ENCODE measurements at places on chromosomes 4 and X.

GRCh38 chr4:181710143-181710542 lies 533.1 kb upstream of the TENM3 start:
- DNase-seq: no peak

- DNase-seq: no peak
These were observed 317.2 kb downstream of the CAMK2D start for GRCh38 chr4:113444386-113444785.

GRCh38 chr4:112747036-112747435 lies 110.1 kb downstream of the LARP7 start:
- no peak for DNase-seq

DNA sequence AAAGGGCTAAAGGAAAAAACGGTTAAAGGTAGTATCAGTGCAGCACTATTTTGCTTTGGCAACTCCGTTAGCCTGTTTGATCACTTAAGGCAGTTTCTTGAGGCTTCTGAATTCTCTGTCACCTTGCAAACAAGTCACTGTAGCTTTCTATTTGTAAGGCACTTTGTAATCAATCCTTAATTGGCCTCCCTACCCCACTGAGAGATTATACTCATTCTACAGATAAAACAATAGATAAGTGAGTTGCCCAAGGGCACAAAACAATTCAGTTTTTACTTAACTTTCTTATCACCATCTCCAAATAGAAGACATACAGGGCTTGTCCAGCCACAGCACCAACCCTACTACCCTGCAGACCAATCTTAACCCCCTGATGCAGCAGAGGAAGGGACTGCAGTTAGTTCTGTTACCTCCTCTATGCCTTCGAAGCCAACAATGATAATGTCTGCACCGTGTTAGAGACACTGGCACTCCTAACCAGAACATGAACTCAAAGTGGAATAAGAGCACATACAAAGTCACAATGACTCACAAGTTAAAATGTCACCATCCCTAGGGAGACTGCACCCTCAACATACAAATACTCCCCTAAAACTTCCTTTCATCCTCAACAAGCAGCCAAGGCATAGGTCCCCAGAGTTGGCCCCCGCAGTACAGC lies 1.7 kb downstream of the TMEM185A start:
- no peak for DNase-seq

GRCh38 chr4:169791062-169791461 lies 33.3 kb upstream of the HPF1 start:
- DNase-seq: no peak

Measured in GM12878 (cell line).